Parietal lobe (tissue), 2 donors: ENCODE measurements at places on chromosomes 6 and 20. TPM values are rescaled to one million over a fixed set of nuclear protein-coding genes. Genes with fewer than 3 reads are reported as not detected.

The C4A gene
- total RNA-seq, result 20.7 TPM

The NANP gene
- total RNA-seq, result 6.6 TPM

The DHX35 gene
- total RNA-seq, result 21.3 TPM

The DLK2 gene
- total RNA-seq, result 8.5 TPM

The NFATC2 gene
- 0.63 TPM for total RNA-seq
